ENCODE measurements at places on chromosomes 6 and 20. TPM values are rescaled to one million over a fixed set of nuclear protein-coding genes. Genes with fewer than 3 reads are reported as not detected.

Gene FOXA2
- total RNA-seq = 0.59 TPM

Gene CALHM4
- total RNA-seq = not detected

Gene AFDN
- 306 TPM for total RNA-seq

Gene ZFAND3
- 96.3 TPM for total RNA-seq

Gene CPNE5
- total RNA-seq = 24.9 TPM

Gene SLC22A16
- 0.54 TPM for total RNA-seq

Gene F13A1
- not detected for total RNA-seq

Gene SOX18
- 149 TPM for total RNA-seq

Gene CASS4
- total RNA-seq = not detected

Gene SCRT2
- not detected for total RNA-seq

Gene APOBEC2
- not detected for total RNA-seq

Gene STX11
- total RNA-seq = not detected

Gene PBOV1
- not detected for total RNA-seq

Gene PMEPA1
- 61.3 TPM for total RNA-seq

Gene RUNX2
- 1.8 TPM for total RNA-seq

Gene CALHM6
- 1.3 TPM for total RNA-seq

Gene CRYBG1
- total RNA-seq = 0.08 TPM

Gene FAM83C
- total RNA-seq = not detected

Gene EYS
- not detected for total RNA-seq

Gene SPATA25
- total RNA-seq = 0.62 TPM

Gene AGPAT4
- 25.2 TPM for total RNA-seq

Gene WFDC12
- not detected for total RNA-seq

Gene BIRC7
- not detected for total RNA-seq

Gene EEF1A1
- 13,000 TPM for total RNA-seq

Gene FAM217A
- total RNA-seq = not detected

Gene SRMS
- not detected for total RNA-seq

Gene HLA-DOA
- 7.3 TPM for total RNA-seq

Gene ZBTB46
- 42.1 TPM for total RNA-seq

Gene TNFRSF6B
- total RNA-seq = not detected

Gene SPTLC3
- total RNA-seq = 0.41 TPM

Gene MUCL3
- total RNA-seq = not detected

Gene LY6G6C
- total RNA-seq = 0.28 TPM

Gene L3MBTL3
- total RNA-seq = 47.9 TPM

Gene ECT2L
- not detected for total RNA-seq

Gene CHRNA4
- total RNA-seq = 2.6 TPM

Gene RSPO4
- total RNA-seq = 0.95 TPM

Gene LAMA2
- total RNA-seq = 2.0 TPM

Gene EZR
- total RNA-seq = 125 TPM

Gene GPR63
- total RNA-seq = 1.5 TPM

Gene SLC22A7
- total RNA-seq = not detected

Gene PPIL6
- total RNA-seq = 0.95 TPM

Gene LPA
- not detected for total RNA-seq

Gene CST5
- total RNA-seq = not detected

Gene TRAM2
- 29.4 TPM for total RNA-seq

Gene TRIM10
- not detected for total RNA-seq

Gene HLA-DRB5
- 0.82 TPM for total RNA-seq

Gene JPH2
- total RNA-seq = 0.80 TPM

Gene C6orf118
- total RNA-seq = not detected

Gene EBF4
- total RNA-seq = 5.9 TPM

Gene NUDT3
- total RNA-seq = 52.0 TPM

Data from endothelial cell (in vitro differentiated cells).